ENCODE measurements at places on chromosomes 7 and 10. TPM values are rescaled to one million over a fixed set of nuclear protein-coding genes. Genes with fewer than 3 reads are reported as not detected.

ACBD7 gene
- not detected for total RNA-seq

HHEX gene
- 3.7 TPM for total RNA-seq

- no peak overlapping the region for H3K27ac ChIP-seq
- H3K4me3 ChIP-seq: no peak overlapping the region
- DNase-seq: no peak
- no peaks in the 10 kb centered on the region for H3K36me3 ChIP-seq
- H3K27me3 ChIP-seq: peaks cover 8% of the 10 kb centered on the region
Observed at GRCh38 chr10:126586128-126586527, 84.4 kb downstream of the C10orf90 start.

GRCh38 chr7:112877691-112878460, 87.7 kb upstream of the TMEM168 start:
- no peak overlapping the region for H3K4me3 ChIP-seq
- H3K27ac ChIP-seq: no peak overlapping the region
- no peaks in the 10 kb centered on the region for H3K36me3 ChIP-seq

All from T-cell (primary cell).